ENCODE measurements at places on chromosomes 12 and 14. TPM values are rescaled to one million over a fixed set of nuclear protein-coding genes. Genes with fewer than 3 reads are reported as not detected.

Gene TMPRSS12
- total RNA-seq, result not detected

Gene KLHDC1
- total RNA-seq, result 9.9 TPM

Gene MYF5
- not detected for total RNA-seq

Gene KDM5A
- 71.9 TPM for total RNA-seq

Gene GPN3
- 9.8 TPM for total RNA-seq

Gene TBC1D30
- 30.9 TPM for total RNA-seq

Gene FSCB
- 0.18 TPM for total RNA-seq

Gene SLC17A8
- 8.8 TPM for total RNA-seq

Gene SERPINA3
- total RNA-seq, result 0.73 TPM

Gene TPPP2
- total RNA-seq, result not detected

Gene CPM
- total RNA-seq, result 2.4 TPM

Gene PLEKHG7
- not detected for total RNA-seq

Gene SLIRP
- 55.0 TPM for total RNA-seq

Gene ANKRD33
- 0.09 TPM for total RNA-seq

Gene LIN7A
- 32.6 TPM for total RNA-seq

Gene CCDC60
- not detected for total RNA-seq

Gene CLEC14A
- 2.9 TPM for total RNA-seq

Gene SYT1
- 128 TPM for total RNA-seq

Gene DPPA3
- not detected for total RNA-seq

Gene ARMH4
- total RNA-seq, result 47.2 TPM

Gene SELPLG
- 1.2 TPM for total RNA-seq

Gene PYGL
- total RNA-seq, result 9.9 TPM

Gene CDKN3
- 11.3 TPM for total RNA-seq

Gene GALNT8
- total RNA-seq, result 26.1 TPM

Gene INHBC
- total RNA-seq, result not detected

Gene NGB
- total RNA-seq, result 1.5 TPM

Gene GLIPR1L2
- total RNA-seq, result 1.5 TPM

Gene TAS2R10
- 9.6 TPM for total RNA-seq

Gene ADGRD1
- 4.3 TPM for total RNA-seq

Gene ALDH2
- 22.0 TPM for total RNA-seq

Gene SLC4A8
- total RNA-seq, result 67.1 TPM

Gene REM2
- 4.0 TPM for total RNA-seq

Gene GARIN6
- not detected for total RNA-seq

Gene PLBD1
- total RNA-seq, result 1.6 TPM

Gene PROX2
- total RNA-seq, result not detected

Gene A2ML1
- 0.36 TPM for total RNA-seq

Gene ENO2
- total RNA-seq, result 95.4 TPM

Gene NRXN3
- total RNA-seq, result 92.6 TPM

Gene LTB4R2
- 4.0 TPM for total RNA-seq

Gene KRT6B
- total RNA-seq, result not detected

Gene CCDC197
- not detected for total RNA-seq

Gene SRRM4
- total RNA-seq, result 11.8 TPM

Gene C12orf54
- total RNA-seq, result not detected

Gene NEDD8
- 56.8 TPM for total RNA-seq

Gene CPNE6
- total RNA-seq, result 0.36 TPM

Gene CELA1
- not detected for total RNA-seq

Gene PMCH
- total RNA-seq, result not detected

Gene FGD4
- total RNA-seq, result 61.9 TPM

Gene C1QL4
- 2.7 TPM for total RNA-seq

Gene PHLDA1
- total RNA-seq, result 20.3 TPM

Gene KLRC1
- not detected for total RNA-seq

Gene ADAM21
- 0.18 TPM for total RNA-seq

Measured in cerebellum (tissue), 4 donors.